ENCODE measurements at places on chromosomes 5 and 9.

- DNase-seq = no peak
Measured at GRCh38 chr9:106383072-106383471, 479.9 kb upstream of the ZNF462 start.

- no peak for DNase-seq
Measured at GRCh38 chr5:95080441-95080840, 204.5 kb downstream of the MCTP1 start.

GRCh38 chr5:139668064-139668880, 20.1 kb downstream of the CXXC5 start:
- DNase-seq = no peak

GRCh38 chr5:126055348-126055729, 367.9 kb upstream of the GRAMD2B start:
- DNase-seq = no peak

DNA sequence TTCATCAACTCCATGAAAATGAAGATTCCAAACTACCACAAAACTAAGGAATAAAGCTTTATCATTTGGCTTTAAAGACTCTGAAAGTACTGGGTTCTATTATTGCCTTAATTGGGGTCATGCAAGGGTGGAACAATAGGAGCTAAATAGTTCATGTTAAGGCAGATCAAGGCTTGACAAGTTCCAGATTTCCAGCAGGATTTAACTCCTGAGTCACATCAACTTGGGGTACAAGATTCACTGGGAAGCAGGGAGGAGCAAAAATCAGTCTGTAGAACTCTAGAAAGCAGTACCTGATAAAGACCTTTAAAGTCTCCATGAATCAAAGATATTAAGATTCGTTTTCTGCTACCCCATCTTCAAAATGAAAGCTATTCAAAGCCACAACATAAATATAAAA, 41.9 kb upstream of the GLRX start:
- DNase-seq = no peak

DNA sequence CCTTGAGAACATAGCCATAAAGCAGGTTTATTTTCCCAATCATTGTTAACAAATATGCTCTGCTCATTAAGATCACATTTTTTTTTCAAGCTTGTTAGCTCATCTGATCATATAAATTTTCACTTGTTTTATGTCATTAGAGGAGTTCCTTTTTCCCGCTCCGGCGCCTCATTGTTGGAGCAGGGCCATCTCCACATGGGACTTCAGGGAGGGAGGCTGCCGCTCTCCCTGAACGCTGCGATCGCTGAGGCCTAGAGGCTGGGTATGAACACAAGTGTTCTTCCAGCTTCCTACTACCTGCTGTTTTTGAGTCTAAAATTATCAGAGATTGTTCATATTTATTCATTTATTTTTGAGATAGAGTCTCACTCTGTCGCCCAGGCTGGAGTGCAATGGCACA, 246.9 kb downstream of the MPDZ start:
- no peak for DNase-seq

GRCh38 chr5:122401976-122402725, 90.1 kb downstream of the SNCAIP start:
- no peak for DNase-seq

DNA sequence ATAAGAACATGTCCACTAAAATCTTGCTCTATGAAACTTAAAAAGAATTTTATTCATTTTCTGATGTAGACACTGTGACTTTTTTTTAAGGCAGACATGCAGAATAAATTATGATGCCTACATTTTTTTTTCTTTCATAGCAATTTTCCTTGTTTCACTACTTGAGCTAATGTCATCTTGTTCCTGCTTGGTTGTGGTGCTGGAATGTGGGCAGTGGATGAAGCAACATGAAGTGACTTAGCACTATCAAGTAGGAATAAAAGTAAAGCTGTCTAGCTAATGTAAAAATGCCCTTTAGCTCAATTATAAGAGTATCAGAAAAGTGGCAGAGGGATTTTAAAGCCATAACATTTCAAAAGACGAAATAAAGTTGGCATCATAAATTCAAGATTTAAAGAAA, 191.0 kb downstream of the ADAMTS6 start:
- peak; percentile 27 for DNase-seq

DNA sequence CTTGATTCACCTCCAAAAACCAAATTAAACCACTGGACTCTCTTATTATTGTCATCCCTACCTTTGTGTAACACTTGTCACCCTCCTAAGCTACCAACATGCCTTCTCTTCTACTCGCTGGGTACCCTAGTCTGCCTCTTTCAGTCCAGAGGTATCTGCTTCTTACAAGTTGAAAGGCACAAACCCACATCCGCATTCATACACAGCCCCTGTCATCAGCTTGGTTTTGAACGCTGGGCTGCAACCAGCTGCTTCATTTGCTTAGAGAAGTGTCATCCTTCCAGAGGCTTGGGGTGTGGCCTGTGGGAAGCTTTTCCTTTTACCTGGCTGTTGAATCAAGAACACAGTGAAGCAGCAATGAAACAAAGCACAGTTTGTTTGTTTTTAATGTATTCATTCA, 138.8 kb upstream of the WWC1 start:
- no peak for DNase-seq

Measured in AG09309 (cell line).